ENCODE measurements at places on chromosomes 2 and 18. TPM values are rescaled to one million over a fixed set of nuclear protein-coding genes. Genes with fewer than 3 reads are reported as not detected.

RNF144A gene
- 8.9 TPM for total RNA-seq

GPBAR1 gene
- 0.28 TPM for total RNA-seq

CCDC85A gene
- 0.31 TPM for total RNA-seq

TUBA3D gene
- 10.3 TPM for total RNA-seq

FLACC1 gene
- 0.14 TPM for total RNA-seq

NXPH2 gene
- not detected for total RNA-seq

SPATA3 gene
- total RNA-seq, result not detected

NT5C1B gene
- total RNA-seq, result not detected

VIL1 gene
- total RNA-seq, result 0.31 TPM

C1QL2 gene
- 0.31 TPM for total RNA-seq

AGAP1 gene
- 21.5 TPM for total RNA-seq

SLC19A3 gene
- total RNA-seq, result 2.3 TPM

MXD1 gene
- total RNA-seq, result 2.5 TPM

CCDC121 gene
- 3.4 TPM for total RNA-seq

FKBP1B gene
- 11.8 TPM for total RNA-seq

CD207 gene
- total RNA-seq, result not detected

SLC1A4 gene
- total RNA-seq, result 9.8 TPM

DSC2 gene
- 1.00 TPM for total RNA-seq

CFAP53 gene
- 0.22 TPM for total RNA-seq

RAB6C gene
- total RNA-seq, result not detected

SIX3 gene
- total RNA-seq, result 4.1 TPM

SERPINB3 gene
- total RNA-seq, result 0.06 TPM

SP140L gene
- 3.1 TPM for total RNA-seq

LBH gene
- 129 TPM for total RNA-seq

UGT1A10 gene
- 0.11 TPM for total RNA-seq

TIMM21 gene
- 58.3 TPM for total RNA-seq

SGPP2 gene
- 0.81 TPM for total RNA-seq

CRYGC gene
- total RNA-seq, result not detected

Data from A549 treated with AZD2906 at 1 μM for 4 hours (cell line).